RPMI7951 (cell line): ENCODE measurements at places on chromosomes 4 and X.

- peak; percentile 67 for DNase-seq
These were observed 8.7 kb downstream of the C1QTNF7 start for GRCh38 chr4:15436513-15436912.

- DNase-seq = no peak
These were observed 161.4 kb upstream of the RADX start for GRCh38 chrX:106450405-106450804.

GRCh38 chr4:153533387-153533786 is 67.2 kb downstream of the TMEM131L start:
- no peak for DNase-seq

GRCh38 chr4:2786794-2787229 is 6.1 kb upstream of the SH3BP2 start:
- no peak for DNase-seq

DNA sequence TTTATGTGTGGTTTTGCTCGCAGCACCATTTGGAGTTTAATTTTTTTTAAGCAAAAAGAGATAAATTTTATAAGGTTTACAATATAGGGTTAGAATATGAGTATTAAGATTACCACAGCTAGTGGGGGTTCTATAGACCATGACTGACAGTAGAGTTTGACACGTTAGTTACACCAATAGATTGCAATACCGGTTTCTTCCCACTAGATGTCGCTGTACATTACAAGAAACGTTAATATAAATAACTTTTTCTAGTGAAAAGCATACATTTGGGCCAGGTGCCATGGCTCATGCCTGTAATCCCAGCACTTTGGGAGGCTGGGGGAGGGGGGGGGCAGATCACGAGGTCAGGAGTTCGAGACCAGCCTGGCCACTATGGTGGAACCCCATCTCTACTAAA is 433.6 kb downstream of the MAGEB5 start:
- peak; percentile 5 for DNase-seq

DNA sequence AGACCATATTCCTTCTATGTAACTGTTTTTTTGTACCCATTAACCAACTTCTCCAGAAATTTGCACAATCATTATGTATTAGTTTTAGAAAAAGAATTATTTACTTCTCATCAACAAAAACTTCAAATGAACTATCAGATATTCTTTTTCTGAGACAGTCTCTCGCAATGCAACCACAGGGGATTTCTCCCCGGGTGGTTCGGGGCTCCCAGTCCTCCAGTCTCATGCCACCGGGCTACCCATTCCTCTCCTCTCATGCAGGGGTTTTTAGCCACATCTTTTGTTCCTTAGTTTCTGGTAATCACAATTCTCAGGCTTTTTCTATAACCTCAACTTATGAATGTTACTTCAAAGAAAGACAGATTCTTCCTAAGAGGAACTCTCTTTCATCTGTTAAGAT is 46.6 kb upstream of the CLNK start:
- DNase-seq = no peak

GRCh38 chr4:84683064-84683850 is 100.3 kb downstream of the CDS1 start:
- DNase-seq = no peak

DNA sequence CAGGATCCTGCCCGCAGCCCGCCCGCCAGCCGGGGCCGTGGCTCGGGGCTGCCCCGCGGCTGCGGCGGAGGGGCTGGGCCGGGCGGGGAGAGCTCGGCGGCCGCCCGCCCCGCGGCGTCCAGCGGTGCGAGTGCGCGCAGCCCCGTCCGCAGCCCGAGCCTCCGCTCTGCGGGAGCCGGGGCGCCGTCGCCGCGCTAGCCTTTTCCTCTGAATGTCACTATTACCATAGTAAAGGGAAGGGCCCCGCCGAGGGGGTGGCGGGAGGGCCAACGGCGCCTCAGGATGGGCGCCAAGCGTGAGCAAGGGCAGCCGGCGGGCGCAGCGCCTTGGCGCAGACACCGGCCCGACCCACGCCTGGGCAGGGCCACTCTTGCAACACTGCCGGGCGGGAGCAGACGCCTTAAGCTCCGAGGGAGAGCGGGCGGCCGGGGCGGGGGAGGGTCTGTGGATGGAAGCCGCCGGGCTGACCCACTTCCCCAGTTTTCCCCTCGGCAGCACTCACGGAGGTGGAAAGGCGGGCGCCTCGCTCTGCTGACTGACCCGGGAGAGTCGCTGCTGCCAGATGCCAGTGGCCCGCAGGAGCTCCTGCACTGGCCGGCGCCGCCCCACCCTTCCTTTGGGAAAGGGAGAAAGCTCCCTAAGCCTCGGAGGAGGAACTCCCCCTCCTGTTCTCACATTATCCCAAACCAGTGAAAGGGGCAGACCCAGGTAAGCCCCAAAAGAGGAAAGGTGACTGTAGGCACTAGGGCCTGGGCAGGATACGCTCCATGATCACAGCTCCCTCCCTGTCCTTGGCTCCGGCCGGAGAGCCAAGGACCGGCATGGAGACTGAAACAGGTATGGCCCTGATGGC is 329.4 kb downstream of the HNRNPD start:
- peak; percentile 2 for DNase-seq

GRCh38 chr4:138088449-138089208 is 153.5 kb downstream of the SLC7A11 start:
- DNase-seq = no peak

GRCh38 chr4:15695240-15695699 is 7.6 kb upstream of the BST1 start:
- DNase-seq = peak; percentile 99

DNA sequence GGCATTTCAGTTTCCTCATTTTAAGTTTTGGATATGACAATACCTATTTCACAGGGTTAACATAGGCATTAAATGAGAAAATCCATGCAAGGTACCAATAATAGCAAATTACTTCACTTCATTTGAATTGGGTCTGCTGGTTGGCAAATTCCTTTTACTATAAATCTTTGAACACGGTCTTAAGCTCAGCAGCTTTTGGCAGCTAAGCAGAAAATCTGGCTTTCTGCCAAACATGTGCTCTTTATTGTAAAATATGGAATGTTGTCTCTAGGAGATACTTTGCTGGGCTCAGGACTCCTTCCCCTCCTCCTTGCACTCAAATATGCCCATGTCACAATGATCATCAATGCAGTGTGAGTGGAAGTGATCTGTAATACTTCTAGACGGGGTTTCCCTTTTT is 16.8 kb upstream of the DMP1 start:
- peak; percentile 14 for DNase-seq

DNA sequence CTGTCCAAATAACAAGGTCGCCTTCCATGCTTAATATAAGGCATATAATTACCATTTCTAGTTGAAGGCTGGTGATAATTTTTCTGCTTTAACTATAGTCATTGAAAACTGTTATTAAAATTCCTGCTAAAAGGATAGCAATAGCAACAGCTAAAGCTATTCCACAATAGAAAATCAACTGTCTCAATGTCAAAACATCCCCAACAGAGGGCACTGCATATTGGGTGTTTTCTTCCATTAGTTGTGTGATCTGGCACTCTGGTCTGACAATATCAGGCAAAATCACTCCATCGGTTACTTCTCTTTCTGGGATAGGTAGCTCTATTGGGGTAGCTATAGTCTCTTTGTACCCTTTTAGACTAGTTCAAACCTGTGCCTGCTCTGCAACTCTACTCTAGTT is 53.5 kb downstream of the TMPRSS11F start:
- DNase-seq = no peak

GRCh38 chrX:2159393-2159792 is 341.4 kb downstream of the DHRSX start:
- DNase-seq = peak; percentile 11

- DNase-seq = no peak
These were observed 25.4 kb downstream of the TMSB4X start for GRCh38 chrX:13000301-13000811.

- no peak for DNase-seq
These were observed 32.0 kb upstream of the KIAA0232 start for GRCh38 chr4:6750286-6751221.

DNA sequence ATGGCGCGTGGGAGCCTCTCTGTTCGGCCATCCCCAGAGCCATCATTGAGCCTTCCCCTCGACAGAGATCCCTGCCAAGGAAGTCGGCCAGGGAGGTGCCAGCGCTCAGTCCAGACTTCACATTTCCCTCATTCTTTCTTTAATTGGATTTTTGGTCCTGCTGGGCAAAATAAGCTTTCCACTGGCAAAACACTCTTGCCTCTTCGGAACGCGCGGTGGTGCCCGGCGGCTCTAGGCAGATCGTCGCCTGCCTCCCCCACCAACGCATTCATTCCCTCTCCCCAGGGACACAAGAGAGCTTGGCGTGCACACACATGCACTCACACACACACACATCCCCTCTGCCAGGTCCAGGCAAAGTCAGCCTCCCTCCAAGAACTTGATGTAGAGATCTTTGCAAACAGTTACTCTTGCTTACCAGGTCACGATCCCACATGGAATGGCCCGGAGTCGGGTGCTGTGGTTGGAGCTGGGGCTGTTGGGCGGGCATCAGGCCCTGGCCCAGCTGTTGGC is 257.1 kb downstream of the BCOR start:
- DNase-seq = no peak

DNA sequence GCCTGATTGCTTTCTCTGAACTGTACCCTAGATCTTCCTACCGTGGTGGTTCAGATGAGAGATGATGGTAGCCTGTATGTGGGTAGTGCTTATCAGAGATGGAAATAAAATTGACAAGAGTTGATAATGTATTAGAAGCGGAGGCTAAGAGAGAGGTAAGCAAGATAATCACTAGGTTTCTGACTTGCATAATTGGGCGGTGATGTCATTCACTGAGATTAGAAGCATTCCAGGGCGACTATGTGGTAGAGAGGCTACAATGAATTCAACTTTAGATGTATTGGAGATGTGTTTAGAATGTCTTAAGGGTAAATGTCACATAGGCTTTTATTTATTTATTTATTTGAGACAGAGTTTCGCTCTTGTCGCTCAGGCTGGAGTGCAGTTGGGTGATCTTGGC is 415 bp upstream of the TENM3 start:
- peak; percentile 58 for DNase-seq

DNA sequence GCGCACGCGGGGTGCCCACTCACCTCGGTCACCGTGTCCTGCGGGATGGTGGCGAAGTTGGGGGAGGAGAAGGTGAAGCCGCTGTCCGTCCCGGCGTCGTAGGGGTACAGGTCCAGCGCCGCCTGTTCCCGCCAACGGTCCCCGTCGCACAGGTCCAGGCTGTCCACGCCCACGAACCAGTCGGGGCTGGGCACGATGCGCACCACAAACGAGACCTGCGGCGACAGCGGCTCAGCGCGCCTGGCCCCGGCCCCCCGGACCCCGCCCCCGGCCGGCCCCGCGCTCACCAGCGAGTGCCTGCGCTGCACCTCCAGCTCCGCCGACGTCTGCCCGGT is 1.4 kb downstream of the SPON2 start:
- no peak for DNase-seq

DNA sequence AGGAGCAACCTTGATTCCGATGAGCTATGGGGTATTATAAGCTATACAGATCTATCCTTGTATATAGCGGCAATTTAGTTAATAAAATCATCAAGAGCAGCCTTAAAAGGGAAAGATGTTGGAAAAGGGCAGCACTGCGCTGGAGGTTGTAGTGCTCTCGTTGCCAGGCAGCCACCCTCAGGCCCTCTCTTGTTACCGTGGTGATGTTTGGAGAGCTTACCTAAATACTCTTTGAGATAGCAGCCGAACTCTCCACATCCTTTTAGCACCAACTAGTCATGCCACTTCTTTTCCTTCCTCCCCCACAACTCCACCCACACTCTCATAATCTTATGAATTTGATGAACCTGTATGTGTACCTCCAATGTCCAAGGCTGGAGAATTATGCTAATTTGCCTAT is 3.8 kb upstream of the RADX start:
- DNase-seq = no peak

DNA sequence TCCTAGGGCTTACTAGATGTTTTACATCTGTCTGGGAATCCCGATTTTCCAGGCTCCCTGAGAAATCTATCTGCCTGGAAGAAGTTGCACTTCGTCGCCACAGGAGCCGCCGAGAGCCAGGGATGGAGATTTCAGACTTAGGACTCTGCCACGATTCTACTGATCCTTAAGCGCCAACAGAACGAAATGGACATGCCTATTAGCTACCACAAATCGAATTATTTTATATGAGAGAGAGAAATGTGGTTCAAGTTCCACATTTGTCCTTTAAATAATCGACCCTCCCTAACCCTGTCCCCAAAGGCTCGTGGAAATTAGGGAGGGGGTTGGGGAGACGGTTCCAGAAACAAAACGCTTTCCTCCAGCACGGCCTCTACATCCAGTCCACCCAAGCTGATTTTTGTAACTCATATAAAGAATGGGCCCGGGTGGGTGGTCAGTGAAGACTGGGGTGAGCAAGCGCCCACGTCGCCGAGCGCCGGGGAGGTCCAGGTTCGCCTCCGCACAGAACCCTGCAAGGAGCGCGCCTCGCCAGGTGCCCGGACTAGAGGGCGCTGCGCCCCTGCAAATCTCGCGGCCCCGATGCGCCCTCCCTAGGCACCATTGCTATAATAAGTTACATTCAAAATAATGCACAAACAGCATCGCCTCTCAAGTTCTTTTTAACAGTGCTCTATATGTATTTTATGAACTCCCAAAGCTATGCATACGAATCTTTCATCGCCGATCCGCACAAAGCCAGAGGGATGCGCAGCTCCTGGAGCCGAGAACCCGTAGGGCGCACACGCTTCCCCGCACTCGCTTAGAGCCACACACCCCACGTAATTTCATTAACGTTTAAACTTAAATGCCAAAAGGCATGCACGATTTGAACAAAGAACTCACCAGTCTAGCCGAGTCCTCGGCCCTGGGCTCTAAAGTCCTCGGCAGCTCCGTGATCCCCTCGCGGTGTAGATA is 2.1 kb upstream of the FAT1 start:
- peak; percentile 77 for DNase-seq

DNA sequence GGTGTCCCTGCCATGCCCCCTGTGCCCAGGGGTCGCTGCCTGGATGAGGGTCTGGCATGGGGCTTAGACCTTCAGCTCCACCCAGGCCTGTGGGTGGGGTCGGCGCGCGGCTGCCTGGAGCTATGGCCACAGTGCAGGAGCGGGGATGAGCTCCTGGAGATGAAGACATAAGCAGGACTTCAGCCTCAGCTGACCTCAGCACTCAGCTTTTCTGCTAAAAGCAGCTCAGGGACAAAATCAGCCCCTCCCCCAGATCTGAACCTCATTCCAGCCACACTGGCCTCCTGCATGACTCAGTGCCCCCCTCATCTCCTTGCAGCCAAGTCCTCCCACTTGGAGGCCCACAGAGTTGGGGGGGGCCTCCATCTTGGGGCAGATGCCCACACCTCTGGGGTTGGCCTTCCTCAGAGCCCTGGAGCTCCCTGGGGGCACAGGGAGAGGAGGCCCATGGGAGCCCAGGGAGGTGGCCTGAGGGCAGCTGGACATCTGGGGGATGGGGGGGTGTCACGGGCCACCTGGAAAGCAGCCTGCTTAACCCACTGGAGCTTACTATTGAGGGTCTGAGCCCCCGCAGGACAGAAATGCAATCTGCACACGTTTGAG is 19.4 kb upstream of the CPLX1 start:
- no peak for DNase-seq

GRCh38 chrX:74656079-74656745 is 41.8 kb upstream of the RLIM start:
- peak; percentile 41 for DNase-seq

GRCh38 chr4:184416913-184417734 is 57.2 kb downstream of the IRF2 start:
- DNase-seq = peak; percentile 60
